ENCODE measurements at places on chromosomes 5 and 9. TPM values are rescaled to one million over a fixed set of nuclear protein-coding genes. Genes with fewer than 3 reads are reported as not detected.

DNA sequence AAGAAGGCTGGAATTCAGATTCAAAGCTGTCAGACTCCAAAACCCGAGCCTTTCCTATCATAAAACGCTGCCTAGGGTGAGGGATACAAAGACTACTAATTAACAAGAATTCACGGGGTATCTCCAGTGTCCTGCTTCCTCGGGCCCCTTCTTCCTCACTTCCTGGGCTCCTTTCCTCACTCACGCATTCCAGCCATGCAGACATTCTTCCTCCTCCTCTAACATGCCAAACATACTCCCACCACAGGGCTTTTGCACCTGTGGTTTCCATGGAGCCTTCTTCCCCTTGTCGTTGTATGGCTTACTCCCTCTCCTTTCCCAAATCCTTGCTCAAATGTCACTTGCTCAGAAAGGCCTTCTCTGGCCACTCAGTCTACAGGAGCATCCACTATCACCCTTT lies 191.4 kb upstream of the TRIM32 start:
- no peak for DNase-seq
- no peaks in the 10 kb centered on the region for H3K4me1 ChIP-seq
- no peaks in the 10 kb centered on the region for H3K27me3 ChIP-seq
- H3K36me3 ChIP-seq = no peaks in the 10 kb centered on the region
- H3K27ac ChIP-seq = no peak overlapping the region

DNA sequence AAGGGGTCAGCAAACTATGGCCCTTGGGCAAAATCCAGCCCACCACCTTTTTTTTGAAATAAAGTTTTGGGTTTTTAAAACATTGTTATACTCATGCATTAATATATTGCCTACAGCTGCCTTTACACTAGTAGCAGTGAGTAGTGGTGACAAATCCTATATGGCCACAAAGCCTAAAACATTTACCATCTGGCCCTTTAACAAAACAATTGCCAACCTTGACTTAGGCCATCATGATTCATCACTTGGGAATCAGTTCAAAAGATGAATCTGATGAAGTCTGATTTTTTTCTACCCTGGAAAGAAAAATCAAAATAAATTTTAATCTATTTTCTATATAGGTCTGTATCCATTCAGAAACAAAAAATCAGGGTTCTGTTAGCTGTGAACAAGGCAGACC lies 484.9 kb downstream of the BNC2 start:
- H3K27ac ChIP-seq = no peak overlapping the region
- DNase-seq = no peak
- H3K27me3 ChIP-seq = no peaks in the 10 kb centered on the region
- H3K4me3 ChIP-seq = no peak overlapping the region
- no peaks in the 10 kb centered on the region for H3K36me3 ChIP-seq

GRCh38 chr9:111621895-111622480 lies 9.1 kb upstream of the DNAJC25 start:
- no peaks in the 10 kb centered on the region for H3K36me3 ChIP-seq
- H3K4me3 ChIP-seq = no peak overlapping the region
- H3K27ac ChIP-seq = no peak overlapping the region
- DNase-seq = no peak
- no peaks in the 10 kb centered on the region for H3K4me1 ChIP-seq

DNA sequence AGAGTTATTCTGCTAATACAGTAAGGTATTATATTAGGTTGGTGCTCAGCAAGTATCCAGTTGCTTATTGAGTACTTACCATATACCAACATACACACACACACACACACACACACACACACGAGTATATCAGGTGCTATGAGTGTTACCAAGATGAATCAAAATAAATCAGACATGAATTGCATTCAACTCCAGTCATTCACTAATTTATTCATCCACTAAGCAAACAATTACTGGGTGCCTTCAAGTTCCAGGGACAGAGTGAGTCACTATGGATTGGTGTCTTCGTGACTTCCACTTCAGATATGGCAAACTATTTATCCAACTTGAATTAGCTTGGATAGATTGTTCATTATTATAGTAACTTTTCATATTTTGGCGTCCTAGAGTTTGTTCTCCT lies 140.7 kb upstream of the SLC44A1 start:
- no peaks in the 10 kb centered on the region for H3K36me3 ChIP-seq
- no peak overlapping the region for H3K4me3 ChIP-seq
- H3K27me3 ChIP-seq = no peaks in the 10 kb centered on the region
- no peaks in the 10 kb centered on the region for H3K4me1 ChIP-seq
- no peak for DNase-seq

The CCDC180 gene
- total RNA-seq = 0.60 TPM
